ENCODE measurements at places on chromosomes 4 and X. TPM values are rescaled to one million over a fixed set of nuclear protein-coding genes. Genes with fewer than 3 reads are reported as not detected.

UGT8 gene
- total RNA-seq: 0.14 TPM

C4orf51 gene
- total RNA-seq: not detected

NAP1L3 gene
- 0.22 TPM for total RNA-seq

SPIN2A gene
- total RNA-seq: 0.22 TPM

WAS gene
- 0.14 TPM for total RNA-seq

CT45A2 gene
- total RNA-seq: not detected

USP46 gene
- total RNA-seq: 20.2 TPM

GYG2 gene
- 18.2 TPM for total RNA-seq
